ENCODE measurements at places on chromosomes 5 and 9.

DNA sequence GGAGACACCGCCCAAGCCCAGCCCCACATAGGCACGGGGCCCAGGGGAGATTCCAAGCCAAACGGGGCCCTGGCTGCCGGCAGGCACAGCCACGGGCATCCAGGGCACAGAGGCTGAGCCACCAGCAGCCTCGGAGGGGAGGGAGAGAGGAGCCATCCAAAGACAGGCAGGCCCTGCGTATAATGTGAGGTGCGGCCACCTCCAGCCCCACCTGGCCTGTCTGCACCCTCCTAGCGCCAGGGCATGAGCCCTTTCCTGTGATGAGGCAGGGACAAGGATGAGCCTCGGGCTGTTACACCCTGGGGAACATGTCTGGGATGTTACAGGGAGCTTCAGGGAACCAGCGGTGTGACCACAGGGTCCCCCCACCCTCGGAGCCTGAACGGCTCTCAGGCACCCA, 1.1 kb upstream of the CCDC187 start:
- DNase-seq = no peak

DNA sequence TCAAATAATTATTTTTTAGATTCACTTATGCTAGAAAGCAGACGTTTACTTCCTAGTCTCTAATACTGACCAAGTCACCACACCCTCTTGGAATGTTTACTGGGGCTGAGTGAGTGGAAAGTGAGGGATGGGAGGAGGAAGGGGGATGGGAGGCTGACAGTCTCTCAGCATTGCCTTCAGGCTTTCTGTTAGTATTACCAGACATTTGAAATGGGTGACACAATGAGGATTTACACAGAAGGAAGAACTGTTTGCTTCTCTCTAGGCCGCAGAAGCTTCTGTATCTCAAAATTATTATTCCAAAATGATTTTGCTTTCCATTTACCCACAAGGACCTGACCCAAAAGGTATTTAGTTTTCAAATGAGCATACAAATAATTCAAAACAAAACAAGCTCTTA, 232.8 kb upstream of the ZNF608 start:
- no peak for DNase-seq

GRCh38 chr9:36924071-36924470, 110.0 kb downstream of the PAX5 start:
- peak; percentile 84 for DNase-seq

- no peak for DNase-seq
Observed at GRCh38 chr9:134518004-134518606, 123.5 kb upstream of the COL5A1 start.

GRCh38 chr9:114184866-114185265, 29.5 kb downstream of the COL27A1 start:
- no peak for DNase-seq

DNA sequence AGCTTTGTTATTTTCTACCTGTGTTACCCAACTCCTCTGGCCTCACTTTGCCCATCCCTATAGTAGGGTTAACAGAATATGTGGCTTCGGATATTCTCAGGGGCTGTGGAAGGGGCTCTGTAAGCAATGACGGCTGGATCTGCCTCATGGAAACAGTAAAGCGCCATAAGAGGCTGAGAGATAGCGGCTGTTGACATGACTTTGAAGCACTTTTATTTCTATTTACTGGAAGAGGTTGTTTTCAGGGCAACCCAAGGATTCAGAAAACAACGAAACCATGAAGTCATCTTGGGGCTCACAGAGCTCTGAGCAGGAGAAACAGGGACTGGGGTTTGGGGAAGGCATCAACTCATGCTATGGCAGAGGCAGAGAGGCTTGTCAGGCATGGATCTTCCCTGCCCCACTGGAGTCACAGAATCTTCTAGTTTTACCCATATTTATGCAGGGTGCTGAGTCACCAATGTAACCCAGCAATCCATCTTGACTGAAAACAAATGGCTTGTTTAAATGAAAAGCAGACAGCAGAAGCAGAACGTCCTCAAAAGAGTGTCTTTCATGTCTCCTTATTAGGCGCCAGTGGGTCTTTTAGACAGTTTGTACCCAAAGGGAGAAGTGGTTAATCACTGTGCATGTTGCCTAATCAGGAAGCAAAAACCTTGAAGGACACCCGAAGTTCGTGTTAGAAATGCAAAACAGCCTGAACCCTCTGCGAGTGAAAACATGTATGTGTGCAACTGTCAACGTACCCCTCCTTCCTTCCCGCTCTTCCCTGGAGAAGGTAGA, 113.0 kb downstream of the COL23A1 start:
- no peak for DNase-seq

DNA sequence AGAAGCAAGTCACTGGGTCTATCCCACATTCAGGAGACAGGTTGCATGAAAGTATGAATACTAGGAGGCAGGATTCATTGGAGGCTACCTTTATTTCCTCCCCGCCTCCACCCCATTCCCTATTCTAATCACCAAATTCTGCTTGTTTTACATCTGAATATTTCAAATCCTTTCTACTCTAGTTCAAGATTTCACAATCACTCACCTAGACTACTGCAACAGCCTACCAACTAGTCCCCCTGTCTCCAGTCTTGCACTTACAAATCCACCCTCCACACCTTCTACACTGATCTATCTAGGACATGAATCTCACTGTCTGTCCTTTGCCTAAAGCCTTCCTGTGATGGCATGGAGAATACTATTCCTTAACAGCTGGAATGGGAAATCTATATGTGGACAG, 6.4 kb upstream of the KIF27 start:
- no peak for DNase-seq

- DNase-seq = no peak
Observed at GRCh38 chr9:38416461-38416860, 7.8 kb downstream of the IGFBPL1 start.

DNA sequence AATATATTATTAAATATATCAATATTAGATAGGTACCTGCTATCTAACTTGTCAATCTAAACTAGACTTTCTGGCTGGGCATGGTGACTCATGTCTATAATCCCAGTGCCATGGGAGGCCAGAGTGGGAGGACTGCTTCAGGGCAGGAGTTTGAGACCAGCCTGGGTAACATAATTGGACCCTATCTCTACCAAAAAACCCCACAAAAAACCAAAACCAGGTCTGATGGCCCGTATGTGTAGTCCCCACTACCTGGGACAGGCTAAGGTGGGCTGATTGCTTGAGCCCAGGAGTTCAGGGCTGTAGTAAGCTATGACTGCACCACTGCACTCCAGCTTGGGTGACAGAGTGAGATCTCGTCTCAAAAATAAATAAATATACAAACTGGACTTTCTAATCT, 55.0 kb downstream of the PJA2 start:
- no peak for DNase-seq

GRCh38 chr9:95315108-95315746, 2.3 kb downstream of the FANCC start:
- no peak for DNase-seq

GRCh38 chr9:123129423-123129822, 96.0 kb downstream of the GPR21 start:
- DNase-seq = no peak

GRCh38 chr9:18569941-18570630, 96.1 kb downstream of the ADAMTSL1 start:
- DNase-seq = no peak

DNA sequence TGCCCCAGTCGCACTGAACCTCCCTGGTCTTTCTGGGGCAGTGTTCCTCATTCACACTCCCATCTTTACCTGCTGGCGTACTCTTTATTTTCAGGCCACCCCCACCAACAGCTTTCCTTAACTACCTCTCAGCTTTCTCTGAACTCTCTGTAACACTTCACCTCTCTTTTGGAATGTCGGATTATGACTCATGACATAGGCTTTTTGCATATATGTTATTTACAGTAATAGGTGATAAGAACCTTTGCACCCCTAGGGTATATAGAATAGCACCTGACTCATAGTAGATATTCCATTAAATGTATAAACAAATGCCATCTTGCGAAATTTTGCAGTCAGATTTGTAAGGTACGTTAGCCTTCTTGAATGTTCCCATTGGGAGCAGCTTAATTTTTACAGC, 52.9 kb upstream of the MIER3 start:
- no peak for DNase-seq

DNA sequence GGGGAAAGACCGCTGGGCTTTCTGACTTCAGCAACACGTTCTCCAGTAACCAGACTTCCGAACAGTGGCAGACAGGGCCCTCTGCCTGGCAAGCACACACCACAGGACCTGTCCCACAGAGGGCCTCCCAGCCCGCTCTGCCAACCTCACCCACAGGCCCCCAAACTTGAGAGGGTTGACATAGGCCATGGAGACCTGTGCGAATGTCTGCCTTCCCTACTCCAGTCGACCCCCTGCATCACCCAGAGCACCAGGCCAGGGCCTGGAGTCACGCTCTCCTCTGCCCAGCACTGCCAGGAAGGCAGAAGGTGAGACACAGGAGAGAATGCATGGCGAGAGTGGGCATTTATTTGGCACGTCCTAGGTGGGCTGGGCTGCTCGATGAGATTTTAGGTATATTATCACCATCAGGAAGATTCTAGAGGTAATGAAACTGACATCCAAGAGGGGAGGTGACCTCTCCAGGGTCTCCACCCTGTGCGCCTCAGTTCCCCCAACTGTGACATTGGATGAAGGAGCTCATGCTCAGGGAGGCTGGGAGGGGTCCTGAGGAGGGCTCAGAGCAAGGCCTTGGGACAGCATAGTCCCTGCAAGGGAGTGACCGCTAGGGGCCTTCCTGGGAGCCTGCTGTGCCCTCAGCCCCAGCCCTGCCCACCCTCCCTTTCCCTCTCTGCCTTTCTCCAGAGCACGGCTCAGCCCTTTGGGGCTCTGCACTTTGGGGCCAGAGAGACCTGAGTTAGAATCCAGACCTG, 54.9 kb downstream of the DUSP1 start:
- no peak for DNase-seq

DNA sequence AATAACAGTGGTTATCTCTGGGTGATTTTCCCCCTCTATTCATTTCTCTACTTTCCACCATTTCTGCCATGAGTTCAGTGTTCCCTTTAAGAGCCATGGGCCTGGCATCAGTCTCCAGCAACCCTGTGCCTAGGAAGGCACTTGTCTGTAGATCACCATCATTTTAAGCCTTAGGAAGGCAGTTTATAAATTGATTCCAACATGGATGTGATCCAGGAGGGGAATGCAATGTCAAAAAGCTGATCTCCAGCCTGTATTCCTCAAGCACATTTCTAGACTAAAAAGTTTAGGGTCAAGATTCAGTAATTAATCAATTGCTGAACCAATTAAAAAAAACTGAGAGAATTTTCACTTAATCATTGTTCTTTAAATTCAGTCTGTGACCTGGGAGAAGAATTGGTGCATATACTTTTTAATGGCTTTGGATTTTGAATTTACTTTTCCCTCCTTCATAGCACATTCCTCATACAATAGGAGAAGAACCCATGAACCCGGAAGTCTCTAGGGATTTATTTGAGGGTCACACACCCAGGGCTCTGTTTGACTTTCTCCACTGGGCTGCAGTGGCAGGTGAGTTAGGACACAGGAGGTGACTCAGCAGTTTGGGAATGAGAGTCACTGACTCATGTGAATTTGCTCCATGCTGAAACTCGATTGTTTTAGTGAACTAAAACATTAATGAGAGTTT, 6.1 kb upstream of the ERMP1 start:
- peak; percentile 32 for DNase-seq

GRCh38 chr9:82284758-82285157, 296.2 kb downstream of the SPATA31D1 start:
- no peak for DNase-seq

DNA sequence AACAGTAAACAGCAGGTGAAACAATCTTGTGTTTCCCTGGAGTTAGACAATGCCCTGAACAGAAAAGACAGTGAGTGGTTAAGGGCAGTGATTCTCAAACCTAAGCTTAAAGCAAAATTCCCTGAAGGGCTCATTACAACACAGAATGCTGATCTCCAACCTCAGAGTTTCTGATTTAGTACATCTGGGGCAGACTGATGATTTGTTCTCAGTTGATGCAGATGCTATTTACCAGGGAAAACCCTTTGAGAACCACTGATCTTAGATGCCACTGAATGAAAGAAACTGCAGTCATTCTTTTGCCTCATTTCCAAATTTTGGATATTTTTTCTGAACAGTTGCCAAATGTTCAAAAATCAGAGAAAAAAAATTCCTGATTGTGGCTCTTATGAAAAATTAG, 18.7 kb upstream of the ADAM19 start:
- no peak for DNase-seq

All from brain microvascular endothelial cell (primary cell).